ENCODE measurements at places on chromosomes 12 and 14.

- no peak for DNase-seq
Measured at GRCh38 chr12:25424211-25424731, 128.8 kb downstream of the LMNTD1 start.

- no peak for DNase-seq
Measured at GRCh38 chr12:25427337-25428249, 125.5 kb downstream of the LMNTD1 start.

DNA sequence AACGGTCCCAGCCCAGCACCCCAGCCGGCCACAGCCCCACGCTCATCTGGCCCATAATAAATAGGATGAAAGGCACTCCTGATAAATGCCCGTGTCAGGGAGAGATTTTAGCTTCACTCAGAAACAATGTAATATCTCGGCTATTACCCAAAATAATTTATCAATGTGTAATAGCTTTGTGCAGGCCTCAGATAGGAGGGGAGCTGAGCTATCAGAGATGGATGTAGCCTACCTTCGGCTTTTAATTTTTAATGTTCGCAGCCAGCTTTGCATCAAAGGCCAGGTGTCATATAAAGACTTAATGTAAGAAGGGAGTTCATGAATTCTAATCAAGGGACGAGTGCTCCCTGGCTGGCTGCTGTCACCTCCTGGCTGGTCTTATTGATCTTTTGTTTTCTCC is 171.9 kb downstream of the ESRRB start:
- no peak for DNase-seq

DNA sequence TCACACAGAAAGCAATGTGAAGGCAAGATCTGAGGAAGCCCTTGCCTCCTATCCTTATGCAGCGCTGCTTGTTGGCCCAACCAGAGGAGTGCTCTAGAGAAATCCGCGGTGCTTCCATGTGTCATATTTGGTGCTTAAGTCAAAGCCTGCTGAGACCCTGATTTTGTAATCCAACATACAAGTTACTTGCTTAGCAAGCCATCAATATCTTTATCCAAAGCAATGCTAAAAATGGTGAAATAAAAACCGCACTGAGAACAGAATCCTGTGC is 250.0 kb downstream of the MED13L start:
- DNase-seq: no peak
